Thyroid gland (tissue), 4 donors: ENCODE measurements at places on chromosomes 5 and 9. TPM values are rescaled to one million over a fixed set of nuclear protein-coding genes. Genes with fewer than 3 reads are reported as not detected.

- no peaks in the 10 kb centered on the region for H3K36me3 ChIP-seq
- no peaks in the 10 kb centered on the region for H3K27me3 ChIP-seq
- H3K27ac ChIP-seq: no peak overlapping the region
- DNase-seq: no peak
These were observed 287.5 kb upstream of the IRX1 start for GRCh38 chr5:3307982-3308621.

DNA sequence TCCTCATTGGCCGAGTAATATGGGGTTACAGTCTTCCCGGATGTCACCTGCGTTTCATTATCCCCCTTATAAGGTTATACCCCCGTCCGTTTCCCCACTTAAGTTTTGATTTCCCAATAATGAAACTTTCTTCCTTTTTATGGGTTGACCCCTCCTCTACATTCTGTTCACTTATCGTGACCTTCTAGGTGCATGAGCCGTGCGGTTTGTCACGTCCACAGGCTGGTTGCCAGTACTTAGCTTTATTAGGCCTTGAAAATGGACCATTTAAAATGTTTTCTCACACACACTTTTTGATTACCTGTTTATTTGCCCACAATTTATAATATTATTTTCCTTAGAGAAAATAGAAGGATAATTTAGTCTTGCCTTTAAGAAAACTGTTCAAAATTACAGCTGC is 111.5 kb downstream of the FAM174A start:
- H3K27me3 ChIP-seq: no peaks in the 10 kb centered on the region
- H3K4me3 ChIP-seq: no peak overlapping the region
- no peak for DNase-seq
- H3K36me3 ChIP-seq: no peaks in the 10 kb centered on the region

DNA sequence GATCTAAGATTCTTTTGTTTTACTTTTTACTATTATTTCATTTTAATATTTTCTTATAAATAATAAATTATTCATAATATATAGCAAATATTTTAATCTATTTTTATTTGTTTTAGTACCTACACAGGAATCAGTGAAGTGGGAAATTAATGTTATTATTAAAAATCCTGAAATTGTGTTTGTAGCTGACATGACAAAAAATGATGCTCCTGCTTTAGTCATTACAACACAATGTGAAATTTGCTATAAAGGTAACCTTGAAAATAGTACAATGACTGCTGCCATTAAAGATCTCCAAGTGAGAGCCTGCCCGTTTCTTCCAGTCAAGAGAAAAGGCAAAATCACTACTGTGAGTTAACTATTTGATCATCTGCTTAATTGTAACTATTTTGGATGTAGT is 138.7 kb downstream of the VPS13A start:
- no peaks in the 10 kb centered on the region for H3K27me3 ChIP-seq
- no peaks in the 10 kb centered on the region for H3K36me3 ChIP-seq
- H3K4me1 ChIP-seq: no peaks in the 10 kb centered on the region

GRCh38 chr5:83628360-83628759 is 92.3 kb downstream of the HAPLN1 start:
- no peak overlapping the region for H3K4me3 ChIP-seq
- no peaks in the 10 kb centered on the region for H3K4me1 ChIP-seq
- H3K27me3 ChIP-seq: no peaks in the 10 kb centered on the region
- DNase-seq: no peak

DNA sequence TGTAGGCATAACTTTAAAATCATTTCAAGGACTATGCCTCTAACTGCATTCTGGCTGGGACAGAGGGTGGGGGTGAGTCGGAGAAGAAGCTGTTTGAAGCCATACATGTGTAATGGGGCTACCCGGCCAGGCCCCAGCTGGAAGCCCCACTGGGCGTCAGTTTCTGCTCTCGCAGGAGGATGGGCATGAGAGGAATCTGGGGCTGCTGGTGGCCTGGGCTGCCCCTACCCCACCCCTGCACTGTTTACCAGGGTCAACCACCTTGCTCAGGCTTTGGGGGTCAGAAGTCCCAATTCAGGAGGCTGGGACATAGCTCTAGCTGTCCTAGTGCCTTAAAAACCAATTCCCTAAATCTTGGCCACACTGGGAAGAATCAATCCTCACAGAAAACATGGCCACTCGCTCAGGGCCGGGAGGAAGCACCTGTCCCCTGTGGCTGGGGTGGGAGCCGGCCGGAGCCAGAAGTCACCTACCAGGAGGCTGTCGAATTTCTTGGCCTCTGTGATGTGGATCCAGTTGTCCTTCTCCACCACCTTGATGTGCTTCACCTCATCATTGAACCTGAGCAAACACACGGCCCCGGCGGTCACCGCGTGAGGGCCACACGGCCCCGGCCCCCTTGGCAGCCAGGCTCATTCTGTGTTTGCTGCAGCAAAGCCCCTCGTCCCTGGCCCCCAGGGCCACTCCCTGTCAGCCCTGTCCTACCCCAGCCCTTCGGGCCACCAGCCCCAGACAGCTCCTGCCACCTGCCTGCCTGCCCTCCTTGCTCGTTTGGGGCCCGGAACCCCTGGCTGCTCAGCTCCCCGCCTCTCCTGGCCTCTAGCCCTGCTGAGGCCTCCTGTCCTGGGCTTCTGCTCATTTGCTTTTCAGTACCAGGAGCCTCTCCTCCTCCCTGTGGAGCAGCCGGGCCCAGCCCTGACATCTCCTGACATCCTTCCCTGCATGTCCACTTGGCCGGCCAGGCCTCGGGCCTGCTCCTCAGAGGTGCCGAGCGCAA is 33.6 kb upstream of the SARDH start:
- H3K36me3 ChIP-seq: peaks cover 20% of the 10 kb centered on the region
- H3K4me1 ChIP-seq: no peaks in the 10 kb centered on the region
- H3K4me3 ChIP-seq: no peak overlapping the region
- H3K27me3 ChIP-seq: no peaks in the 10 kb centered on the region

DNA sequence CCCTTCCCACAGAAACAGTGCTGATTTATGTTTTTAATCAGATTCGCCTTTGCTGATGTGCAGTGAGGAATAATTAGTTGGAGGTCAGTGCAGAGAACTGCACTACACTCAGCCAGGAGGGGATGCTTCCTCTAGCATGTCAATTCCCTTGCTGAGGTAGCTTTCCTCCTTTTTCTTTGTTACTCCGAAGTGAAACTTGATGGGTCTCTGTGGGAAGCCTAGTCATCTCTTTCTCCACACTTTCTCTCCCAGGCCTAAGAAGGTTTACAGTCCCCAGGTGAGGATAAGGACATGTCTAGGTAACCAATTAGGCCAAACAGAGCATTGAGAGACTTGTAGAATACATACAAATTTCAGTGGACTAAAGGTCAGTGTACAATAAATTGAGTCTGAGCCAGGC is 461.8 kb downstream of the KIF4B start:
- H3K27ac ChIP-seq: no peak overlapping the region
- H3K4me3 ChIP-seq: no peak overlapping the region
- H3K27me3 ChIP-seq: no peaks in the 10 kb centered on the region
- DNase-seq: no peak

- no peaks in the 10 kb centered on the region for H3K27me3 ChIP-seq
- no peak overlapping the region for H3K4me3 ChIP-seq
- no peaks in the 10 kb centered on the region for H3K36me3 ChIP-seq
- no peak overlapping the region for H3K27ac ChIP-seq
- no peaks in the 10 kb centered on the region for H3K4me1 ChIP-seq
- no peak for DNase-seq
These were observed 264.8 kb downstream of the HSPA4 start for GRCh38 chr5:133316346-133317343.

GRCh38 chr5:14347522-14347921 is 204.4 kb downstream of the TRIO start:
- no peaks in the 10 kb centered on the region for H3K27me3 ChIP-seq
- H3K36me3 ChIP-seq: no peaks in the 10 kb centered on the region
- no peak overlapping the region for H3K27ac ChIP-seq

- no peaks in the 10 kb centered on the region for H3K36me3 ChIP-seq
- H3K4me3 ChIP-seq: no peak overlapping the region
- peaks cover 17% of the 10 kb centered on the region for H3K4me1 ChIP-seq
These were observed 121.2 kb downstream of the TLE4 start for GRCh38 chr9:79692857-79693571.

DNA sequence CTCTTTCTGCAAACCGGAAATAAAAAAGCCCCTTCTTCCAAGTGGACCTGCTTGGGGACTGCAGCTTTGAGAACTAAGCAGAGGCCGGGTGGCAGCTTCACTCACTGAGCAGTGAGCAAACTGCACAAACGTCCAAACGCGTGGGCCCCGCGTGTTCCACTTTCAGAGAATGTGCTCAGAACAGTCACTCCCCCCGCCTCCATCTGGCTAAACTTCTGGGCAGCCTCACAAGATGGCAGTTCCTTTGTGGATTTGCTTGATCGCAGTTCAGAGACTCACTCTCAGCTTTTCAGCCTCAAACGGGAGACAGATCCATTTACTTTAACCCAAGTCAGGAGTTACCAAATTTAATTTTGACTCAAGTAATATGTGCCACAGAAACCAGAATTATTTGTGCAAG is 216.6 kb downstream of the TLE1 start:
- no peak for DNase-seq
- H3K27ac ChIP-seq: no peak overlapping the region
- H3K36me3 ChIP-seq: no peaks in the 10 kb centered on the region
- H3K27me3 ChIP-seq: no peaks in the 10 kb centered on the region

DNA sequence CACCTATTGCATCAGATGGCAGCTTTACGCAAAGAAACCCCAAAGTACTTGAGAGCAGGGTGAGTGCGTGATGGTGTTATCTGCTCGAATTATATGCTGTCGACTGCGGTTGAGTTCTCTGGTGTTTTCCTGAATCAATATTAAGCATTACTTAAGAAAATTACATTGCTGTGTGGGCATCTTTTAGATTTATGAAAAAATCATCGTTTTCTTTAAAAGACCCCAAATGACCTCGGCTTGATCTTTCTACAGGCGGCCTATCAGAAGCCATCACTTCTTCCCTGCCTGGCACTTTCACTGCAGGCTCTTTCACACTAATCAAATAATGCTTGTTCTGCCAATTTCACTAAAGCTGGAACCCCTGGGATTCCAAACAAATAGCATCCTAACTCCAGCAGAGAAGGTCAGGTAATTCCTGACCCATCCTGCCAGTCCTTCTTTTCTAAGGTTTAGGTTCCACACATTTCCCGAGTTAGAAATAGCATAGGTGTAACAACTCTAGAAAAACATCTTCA is 1.7 kb downstream of the UBE2QL1 start:
- no peak overlapping the region for H3K27ac ChIP-seq
- no peaks in the 10 kb centered on the region for H3K36me3 ChIP-seq

- H3K4me3 ChIP-seq: no peak overlapping the region
- H3K27me3 ChIP-seq: peaks cover 4% of the 10 kb centered on the region
- no peak for DNase-seq
- H3K4me1 ChIP-seq: peaks cover 18% of the 10 kb centered on the region
These were observed 3.9 kb downstream of the UNC5A start for GRCh38 chr5:176814313-176814685.

- H3K27me3 ChIP-seq: no peaks in the 10 kb centered on the region
- H3K36me3 ChIP-seq: no peaks in the 10 kb centered on the region
- no peak overlapping the region for H3K4me3 ChIP-seq
These were observed 1078.3 kb upstream of the SEMA6A start for GRCh38 chr5:117652958-117653280.

DNA sequence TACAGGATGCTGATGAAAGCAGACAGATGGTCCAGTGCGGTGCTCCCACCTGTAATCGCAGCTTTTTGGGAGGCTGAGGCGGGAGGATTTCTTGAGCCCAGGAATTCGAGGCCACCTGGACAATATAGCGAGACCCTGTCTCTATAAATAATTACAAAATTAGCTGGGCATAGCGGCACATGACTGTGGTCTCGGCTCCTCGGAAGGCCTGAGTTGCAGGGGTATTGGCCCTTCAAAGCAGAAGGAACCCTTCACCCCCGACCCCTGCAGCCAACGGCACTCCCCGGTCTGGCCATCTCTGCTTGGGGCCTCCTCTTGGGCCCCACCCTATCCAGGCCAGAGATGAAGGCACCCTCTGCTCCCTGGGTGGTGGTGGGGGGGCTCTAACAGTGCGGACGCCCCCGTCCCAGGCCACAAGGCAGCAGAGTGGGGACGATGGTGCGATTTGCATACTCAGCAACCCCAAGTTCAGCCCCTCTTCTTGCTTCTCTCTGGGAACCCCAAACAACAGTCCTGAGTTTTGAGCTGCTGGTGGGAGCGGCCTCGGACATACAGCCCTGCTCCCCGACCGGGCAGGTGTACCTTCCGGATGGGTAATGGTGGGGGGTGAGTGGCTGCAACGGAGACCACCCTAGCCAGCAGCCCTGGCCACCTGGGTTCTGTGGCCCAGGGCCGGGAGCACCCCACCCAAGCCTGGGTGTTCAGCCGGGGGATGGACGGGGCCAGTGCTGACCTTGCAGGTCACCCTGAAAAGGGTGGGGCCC is 50.7 kb downstream of the NACC2 start:
- H3K4me3 ChIP-seq: no peak overlapping the region
- H3K36me3 ChIP-seq: no peaks in the 10 kb centered on the region
- no peak for DNase-seq
- no peaks in the 10 kb centered on the region for H3K27me3 ChIP-seq

- no peaks in the 10 kb centered on the region for H3K36me3 ChIP-seq
- H3K27ac ChIP-seq: no peak overlapping the region
- no peak overlapping the region for H3K4me3 ChIP-seq
- peak; percentile 4 for DNase-seq
- H3K4me1 ChIP-seq: no peaks in the 10 kb centered on the region
- H3K27me3 ChIP-seq: no peaks in the 10 kb centered on the region
These were observed 164.8 kb upstream of the VCAN start for GRCh38 chr5:83306572-83307241.

DNA sequence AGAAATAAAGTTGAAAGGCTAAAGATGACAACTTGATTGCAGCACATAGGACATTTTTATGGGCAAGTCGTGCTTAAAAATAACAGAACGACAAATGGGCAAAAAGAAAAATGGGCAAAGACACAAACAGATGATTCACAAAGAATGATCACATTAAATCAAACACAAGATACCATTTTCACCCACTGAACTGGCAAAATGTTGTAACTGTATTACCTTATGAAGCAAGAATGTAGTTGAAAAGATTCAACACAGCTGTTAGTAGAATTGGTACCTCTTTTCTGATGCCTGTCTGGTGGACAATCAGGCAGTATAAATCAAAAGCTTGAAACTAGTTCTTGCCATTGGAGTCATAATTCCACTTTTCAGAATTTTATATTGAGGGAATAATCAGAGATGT is 81.0 kb upstream of the PALM2AKAP2 start:
- H3K27me3 ChIP-seq: no peaks in the 10 kb centered on the region
- no peaks in the 10 kb centered on the region for H3K36me3 ChIP-seq
- no peak overlapping the region for H3K4me3 ChIP-seq
- no peak overlapping the region for H3K27ac ChIP-seq
- H3K4me1 ChIP-seq: no peaks in the 10 kb centered on the region

- no peak overlapping the region for H3K4me3 ChIP-seq
- no peaks in the 10 kb centered on the region for H3K36me3 ChIP-seq
- no peaks in the 10 kb centered on the region for H3K4me1 ChIP-seq
- H3K27ac ChIP-seq: no peak overlapping the region
- no peak for DNase-seq
- H3K27me3 ChIP-seq: no peaks in the 10 kb centered on the region
These were observed 124.1 kb downstream of the CEP120 start for GRCh38 chr5:123299136-123299535.

- H3K27ac ChIP-seq: no peak overlapping the region
- H3K36me3 ChIP-seq: no peaks in the 10 kb centered on the region
- no peaks in the 10 kb centered on the region for H3K4me1 ChIP-seq
- no peaks in the 10 kb centered on the region for H3K27me3 ChIP-seq
These were observed 50.6 kb downstream of the WHRN start for GRCh38 chr9:114454652-114455051.

GRCh38 chr5:448061-448765 is 5.2 kb downstream of the EXOC3 start:
- no peak for DNase-seq
- H3K4me1 ChIP-seq: peaks cover 6% of the 10 kb centered on the region
- no peak overlapping the region for H3K4me3 ChIP-seq
- no peaks in the 10 kb centered on the region for H3K27me3 ChIP-seq

The DDX4 gene
- 0.27 TPM for total RNA-seq

The PPP3R2 gene
- total RNA-seq: not detected

The MARCOL gene
- total RNA-seq: not detected

The FANCC gene
- 15.0 TPM for total RNA-seq

The KCNN2 gene
- total RNA-seq: 0.34 TPM

The UBE2QL1 gene
- 2.4 TPM for total RNA-seq
